ENCODE measurements at places on chromosomes 12 and 14.

DNA sequence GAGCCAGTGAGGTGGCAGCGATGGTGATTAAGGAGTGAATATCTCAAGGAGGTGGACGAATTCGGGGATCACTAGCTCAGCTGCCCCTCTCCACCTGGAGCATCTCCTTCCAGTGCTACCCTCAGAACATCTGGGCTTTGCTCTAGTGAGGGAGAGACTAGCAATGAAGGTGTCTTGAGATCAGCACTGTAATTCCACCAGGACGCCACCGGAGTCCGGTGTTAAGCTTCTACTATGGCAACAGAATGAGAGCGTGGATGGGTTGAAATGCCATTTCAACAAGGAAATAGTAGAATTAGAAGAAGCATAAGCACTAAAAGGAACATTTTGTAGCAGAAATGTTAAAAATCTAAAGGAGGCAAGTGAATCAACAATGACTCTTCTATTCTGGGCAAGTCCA, 61.1 kb downstream of the NTF3 start:
- no peak for DNase-seq

DNA sequence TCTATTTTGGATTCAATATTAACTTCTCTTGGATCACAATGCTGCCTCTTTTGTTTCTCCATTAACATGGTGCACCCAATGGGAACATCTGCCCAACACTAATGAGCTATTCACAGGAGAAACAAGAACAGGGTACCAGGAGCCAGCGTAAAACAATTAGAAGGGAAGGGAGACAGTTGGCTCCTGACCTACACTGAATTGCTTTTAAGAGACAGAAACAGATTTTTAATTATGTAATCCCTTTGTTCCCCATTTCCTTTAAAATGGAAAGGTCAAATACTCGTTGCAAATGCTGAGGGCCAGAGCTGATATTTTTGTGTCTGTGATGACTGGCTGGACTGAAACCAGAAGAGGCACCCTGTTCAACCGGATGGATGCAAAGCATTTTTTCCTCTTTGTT, 108.3 kb downstream of the SEC23A start:
- DNase-seq: no peak

DNA sequence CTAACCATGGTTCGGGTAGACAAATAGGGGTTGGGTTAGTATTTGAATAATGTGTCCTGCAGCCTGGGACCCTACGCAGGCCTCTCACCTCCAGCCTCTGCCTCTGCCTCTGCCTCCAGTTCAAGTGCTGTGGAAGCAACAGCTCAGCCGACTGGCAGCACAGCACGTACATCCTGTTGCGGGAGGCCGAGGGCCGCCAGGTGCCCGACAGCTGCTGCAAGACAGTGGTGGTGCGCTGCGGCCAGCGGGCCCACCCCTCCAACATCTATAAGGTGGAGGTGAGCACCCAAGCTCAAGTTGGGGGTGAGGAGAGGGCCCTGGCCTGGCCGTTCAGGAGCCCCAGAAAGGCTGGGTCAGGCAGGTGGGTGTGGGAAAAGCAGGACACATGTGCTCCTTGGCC, 55.9 kb downstream of the TSPAN11 start:
- no peak for DNase-seq

GRCh38 chr14:78788467-78789360, 618.5 kb downstream of the NRXN3 start:
- DNase-seq: no peak

DNA sequence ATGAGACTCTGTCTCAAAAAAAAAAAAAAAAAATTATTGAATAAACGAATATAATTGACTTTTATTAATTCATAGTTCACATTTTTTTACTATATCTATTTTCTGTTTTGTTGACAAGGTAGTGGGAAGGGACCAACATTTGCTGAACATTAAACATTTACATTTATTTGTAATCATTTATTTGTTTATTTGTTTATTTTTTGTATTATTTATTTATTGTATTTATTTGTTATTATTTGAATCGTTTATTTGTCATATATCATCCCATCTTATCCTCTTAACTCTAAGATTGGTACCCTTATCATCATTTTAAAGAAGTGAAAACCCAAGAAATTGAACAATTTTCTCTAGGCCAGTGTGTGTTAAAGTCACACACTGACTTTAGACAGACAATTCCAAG, 101.5 kb downstream of the SYT1 start:
- DNase-seq: no peak

DNA sequence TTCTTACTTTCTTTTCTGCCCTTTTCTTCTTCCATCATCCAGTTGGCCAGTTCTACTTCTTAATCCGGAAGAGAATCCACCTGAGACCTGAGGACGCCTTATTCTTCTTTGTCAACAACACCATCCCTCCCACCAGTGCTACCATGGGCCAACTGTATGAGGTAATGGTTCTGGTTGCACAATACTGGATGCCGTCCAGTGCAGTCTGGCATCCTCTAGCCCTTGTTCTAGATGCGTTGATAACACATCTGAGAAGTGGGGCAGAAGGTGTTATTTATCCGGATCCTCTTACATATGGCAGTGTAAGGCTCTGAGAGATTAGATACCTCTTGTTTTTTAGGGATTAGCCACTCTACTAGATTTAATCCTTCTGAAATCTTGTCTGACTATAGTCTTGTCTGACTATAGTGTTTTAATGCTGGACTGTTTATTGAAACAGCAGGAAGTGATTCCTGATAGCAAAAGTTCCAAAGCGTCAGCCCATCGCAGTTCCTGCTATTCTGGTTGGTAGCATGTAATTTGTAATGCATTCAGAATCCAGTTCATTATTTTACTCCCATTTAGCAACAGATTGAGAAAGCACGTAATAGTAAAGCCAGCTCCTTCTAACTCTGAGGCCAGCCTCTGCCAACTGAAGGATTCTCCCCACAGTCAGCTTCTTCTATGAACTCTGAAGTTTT, 7.9 kb downstream of the GABARAPL1 start:
- no peak for DNase-seq

DNA sequence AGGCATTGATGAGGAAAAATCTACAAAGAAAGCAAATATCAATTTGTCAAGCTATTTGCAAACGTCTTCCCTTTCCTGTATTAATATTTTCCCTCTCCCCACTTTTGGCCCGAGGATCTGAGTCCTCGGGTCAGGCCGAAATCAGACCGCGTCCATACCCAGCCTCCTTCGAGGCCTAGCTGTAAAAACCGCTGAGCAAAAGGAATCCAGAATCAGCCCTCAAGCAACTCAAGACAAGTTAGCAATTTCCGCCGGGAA, 353 bp upstream of the MAPK1IP1L start:
- no peak for DNase-seq

- DNase-seq: no peak
These were observed 105.1 kb upstream of the NAV3 start for GRCh38 chr12:77725611-77726010.

- no peak for DNase-seq
These were observed 17.8 kb downstream of the EEA1 start for GRCh38 chr12:92911339-92911738.

- DNase-seq: no peak
These were observed 284.0 kb downstream of the PRKD1 start for GRCh38 chr14:29643433-29644211.

DNA sequence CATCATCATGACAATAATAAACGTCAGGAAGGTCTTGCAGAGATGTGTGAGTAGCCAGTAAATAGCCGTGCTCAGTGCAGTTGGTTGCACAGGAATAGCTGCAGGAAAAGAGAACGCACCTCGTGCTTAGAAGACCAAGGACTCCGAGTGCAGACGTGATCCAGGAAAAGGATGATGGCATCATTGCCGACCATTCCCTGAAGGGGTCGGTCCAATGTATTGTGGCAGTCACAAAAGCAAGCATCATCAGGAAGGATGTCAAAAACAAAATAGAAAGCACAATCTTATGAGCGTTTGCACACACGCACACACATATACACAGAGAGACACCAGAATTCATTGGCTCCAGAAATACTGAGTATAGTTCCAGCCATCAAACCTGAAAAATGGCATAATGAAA, 12.8 kb downstream of the DUSP6 start:
- DNase-seq: no peak

DNA sequence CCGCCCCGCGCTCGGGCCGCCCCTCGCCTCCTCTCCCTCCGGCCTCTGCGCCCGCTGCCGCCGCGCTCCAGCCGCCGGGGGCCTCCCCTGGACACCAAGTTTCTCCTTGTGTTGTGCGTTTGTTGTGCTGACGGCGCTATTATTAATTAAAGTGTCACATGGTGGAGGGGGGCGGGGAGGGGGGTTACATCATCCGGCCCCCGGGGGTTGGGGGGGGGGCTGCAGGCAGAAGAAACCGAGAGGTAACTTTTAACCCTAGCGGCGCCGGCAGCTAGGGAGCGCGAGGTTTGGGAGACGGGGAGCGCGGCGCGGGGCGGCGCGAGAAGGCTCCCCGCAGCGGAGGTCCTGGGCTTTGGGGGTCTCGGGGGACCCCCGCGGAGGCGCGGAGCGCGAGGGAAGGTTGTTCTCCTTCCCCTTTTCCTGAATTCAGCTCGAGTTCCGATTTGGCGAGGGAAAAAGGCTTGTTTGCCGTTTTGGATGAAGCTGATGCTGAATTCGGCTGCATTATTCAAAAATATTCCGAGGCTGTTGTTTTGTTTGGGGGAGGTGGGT, at the start of gene HRK:
TSS of gene HRK (minus strand) at position 117 of the 552 bp plus-strand sequence. CDS start 134 bp downstream, outside the sequence.
- DNase-seq: no peak

DNA sequence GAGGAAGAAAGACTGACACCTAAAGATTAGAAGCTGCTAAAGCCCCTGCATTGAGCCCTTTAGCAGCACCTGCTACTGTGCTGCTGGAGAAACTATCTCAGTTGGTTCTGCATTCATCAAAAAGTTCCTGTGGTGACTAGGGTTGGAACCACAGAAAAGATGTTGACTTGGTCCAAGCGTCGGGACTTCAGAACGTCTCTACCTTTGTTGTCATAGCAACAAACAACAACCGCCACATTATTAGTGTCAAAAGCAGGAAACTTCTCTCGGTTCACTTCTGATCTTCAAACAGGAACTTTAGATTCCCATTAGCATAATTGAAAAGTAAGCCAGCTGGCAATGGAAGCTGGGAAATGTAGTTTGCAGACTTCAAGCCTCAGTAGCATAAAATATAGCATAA, 368.0 kb downstream of the SEC23A start:
- DNase-seq: no peak

GRCh38 chr14:60968099-60968498, 12.8 kb downstream of the TRMT5 start:
- no peak for DNase-seq

GRCh38 chr12:20487519-20487918, 119.2 kb downstream of the PDE3A start:
- DNase-seq: no peak

DNA sequence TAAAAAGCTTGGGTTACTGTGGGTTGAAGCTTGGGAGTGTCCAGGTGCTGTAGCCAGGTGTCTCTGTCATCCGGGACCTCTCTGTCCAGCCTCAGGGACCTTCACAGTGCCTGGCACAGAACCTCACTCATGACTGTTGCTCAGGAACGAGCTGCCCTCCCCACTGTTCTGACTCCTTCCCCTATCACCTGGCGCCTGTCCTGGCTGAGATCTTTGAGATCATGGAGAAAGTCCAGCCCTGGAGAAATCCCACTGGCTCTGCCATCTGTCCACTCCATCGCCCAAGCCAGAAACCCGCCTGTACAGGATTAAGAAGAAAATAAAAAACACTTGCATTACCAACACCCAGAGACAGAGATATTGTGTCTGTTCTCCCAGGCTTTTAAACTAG, 53.5 kb downstream of the DGLUCY start:
- DNase-seq: no peak

- no peak for DNase-seq
These were observed 10.8 kb upstream of the GPRC5A start for GRCh38 chr12:12880537-12880936.

DNA sequence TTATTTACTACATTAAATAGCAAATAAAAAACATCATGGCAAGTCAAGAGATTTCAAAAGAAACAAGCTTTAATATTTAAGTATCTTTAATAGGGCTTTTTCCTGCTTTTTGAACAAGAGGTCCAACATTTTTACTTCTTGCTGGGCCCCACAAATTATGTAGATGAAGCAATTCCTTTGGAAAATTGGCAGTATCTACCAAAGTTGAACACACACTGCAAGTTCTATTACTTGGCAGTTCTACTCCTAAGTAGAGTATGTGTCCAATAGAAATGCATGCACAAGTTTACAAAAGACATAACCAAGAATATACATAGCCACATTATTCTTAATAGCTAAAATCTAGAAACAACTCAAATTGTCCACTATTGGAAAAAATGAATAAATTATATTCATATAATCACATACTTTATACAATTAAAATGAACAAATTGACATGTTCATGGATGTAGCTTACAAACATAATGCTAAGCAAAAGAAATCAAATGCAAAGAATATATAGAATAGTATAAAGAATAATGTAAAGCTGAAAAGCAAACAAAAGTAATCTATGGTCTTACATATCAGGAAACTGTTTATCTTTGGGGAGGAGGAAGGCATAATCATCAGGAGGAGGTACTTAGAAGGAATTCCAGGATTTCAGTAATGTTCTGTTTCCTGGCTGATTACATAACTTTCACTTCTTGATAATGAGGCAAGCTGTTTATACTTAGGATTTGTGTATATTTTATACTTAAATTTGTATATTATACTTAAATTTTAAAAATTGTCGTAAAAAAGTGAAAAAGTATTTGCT, 6.5 kb upstream of the TMBIM4 start:
- no peak for DNase-seq

DNA sequence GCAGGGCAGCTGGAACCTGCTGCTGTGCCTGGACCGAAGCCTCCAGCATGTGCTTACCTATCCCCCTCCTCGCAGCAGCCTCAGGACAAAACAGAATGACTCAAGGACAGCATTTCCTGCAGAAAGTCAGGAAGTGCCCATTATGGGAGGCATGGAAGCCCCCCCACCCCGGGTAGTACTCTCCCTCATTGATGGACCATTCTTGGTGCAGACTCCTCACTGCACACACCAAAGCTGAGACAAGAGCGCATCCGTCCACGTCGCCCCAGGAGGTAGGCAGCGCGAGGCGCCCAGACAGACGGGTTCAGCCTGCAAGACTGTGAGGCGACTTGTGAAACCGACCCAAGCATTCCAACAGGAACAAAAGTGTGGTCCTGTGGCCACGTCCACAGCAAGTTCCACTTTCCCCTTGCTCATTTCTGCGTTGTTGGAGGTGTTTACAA, 243.9 kb upstream of the ATXN7L3B start:
- DNase-seq: no peak

DNA sequence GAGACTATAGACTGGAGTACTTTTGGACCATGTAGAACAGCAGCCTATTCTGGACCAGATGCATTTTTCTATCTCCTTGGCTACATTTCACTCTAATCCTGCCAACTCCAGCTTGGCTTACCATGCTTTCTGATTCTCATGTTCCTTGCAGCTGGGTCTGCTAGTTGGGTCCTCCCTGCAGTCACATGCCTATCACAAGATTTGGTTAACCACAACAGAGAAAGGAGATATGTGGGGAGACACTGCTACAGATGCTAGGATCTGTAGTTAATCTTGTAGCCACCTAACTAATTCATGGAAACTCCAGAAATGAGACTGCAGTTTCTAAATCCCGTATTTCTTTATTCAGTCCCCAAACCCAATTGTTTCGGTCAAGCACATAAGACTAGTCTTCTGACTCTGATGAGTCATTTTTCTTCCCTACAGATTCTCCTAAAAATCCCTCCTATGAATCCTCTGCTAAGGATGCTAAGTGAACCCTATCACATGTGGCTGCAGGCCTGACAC, 410.6 kb downstream of the DAD1 start:
- DNase-seq: no peak

All from stimulated activated CD4-positive, alpha-beta T cell treated with anti-CD3 and anti-CD28 coated beads, Interleukin-15, amount 100 ng/mL, for 1 hour (primary cell).